ENCODE measurements at places on chromosomes 5 and 9.

- DNase-seq = no peak
These were observed 11.1 kb downstream of the ERGIC1 start for GRCh38 chr5:172845154-172845553.

DNA sequence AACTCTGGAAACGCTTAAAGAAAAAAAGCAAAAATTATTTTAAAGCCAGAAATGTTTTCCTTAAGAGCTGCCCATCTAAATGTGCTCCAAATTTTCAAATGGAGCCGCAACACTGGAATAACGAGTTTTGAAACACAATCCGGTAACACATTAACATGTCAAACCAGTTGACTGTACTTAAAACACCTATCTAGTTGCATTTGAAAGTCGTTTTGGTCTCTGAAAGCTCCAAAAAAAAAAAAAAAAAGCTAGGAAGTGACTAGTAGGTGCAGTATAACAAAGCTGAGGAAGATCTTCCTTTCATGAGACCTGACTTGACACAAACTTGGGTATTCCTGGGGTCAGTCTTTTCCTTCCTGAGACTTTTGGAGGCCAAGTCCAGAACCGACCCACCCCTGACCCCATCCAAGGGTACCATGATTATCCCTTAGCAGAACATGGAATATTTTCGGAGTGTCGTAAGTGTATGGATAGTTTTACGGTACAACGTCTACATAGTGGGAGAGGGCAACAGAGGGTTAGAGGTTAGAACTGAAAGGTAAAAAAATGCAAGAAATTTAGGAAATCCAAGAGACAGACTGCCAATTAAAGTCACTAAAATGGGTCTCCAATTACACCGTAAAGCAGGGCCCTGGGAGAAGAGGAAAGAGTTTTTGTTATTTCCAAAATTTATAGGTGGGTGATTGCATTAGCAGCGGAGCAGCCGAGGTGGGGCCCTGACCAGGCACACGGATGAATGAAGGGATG, 812 bp downstream of the CETN3 start:
- DNase-seq = no peak

- no peak for DNase-seq
These were observed 127.3 kb downstream of the NUDT12 start for GRCh38 chr5:103435136-103435889.

DNA sequence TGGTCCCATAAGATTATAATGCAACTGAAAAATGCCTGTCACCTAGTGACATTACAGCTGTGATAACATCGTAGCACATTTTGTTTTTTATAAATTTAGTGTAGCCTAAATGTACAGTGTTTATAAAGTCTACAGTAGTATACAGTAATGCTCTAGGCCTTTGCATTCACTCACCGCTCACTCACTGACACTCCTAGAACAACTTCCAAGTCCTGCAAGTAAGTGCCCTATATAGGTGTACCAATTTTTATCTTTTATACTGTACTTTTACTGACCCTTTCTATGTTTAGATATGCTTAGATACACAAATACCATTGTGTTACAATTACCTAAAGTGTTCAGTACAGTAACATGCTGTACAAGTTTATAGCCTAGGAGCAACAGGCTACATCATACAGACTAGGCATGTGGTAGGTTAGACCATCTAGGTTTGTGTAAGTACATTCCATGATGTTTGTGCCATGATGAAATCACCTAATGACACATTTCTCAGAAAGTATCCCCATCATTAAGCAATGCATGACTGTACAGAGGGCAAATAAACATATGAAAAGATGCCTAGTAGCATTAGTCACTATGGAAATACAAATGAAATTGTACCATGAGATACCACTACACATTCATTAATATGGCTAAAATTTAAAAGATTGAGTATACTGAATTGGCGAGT, 127.6 kb downstream of the TRPM6 start:
- DNase-seq = no peak

GRCh38 chr5:149584121-149584520, 2.8 kb downstream of the ARHGEF37 start:
- DNase-seq = no peak

DNA sequence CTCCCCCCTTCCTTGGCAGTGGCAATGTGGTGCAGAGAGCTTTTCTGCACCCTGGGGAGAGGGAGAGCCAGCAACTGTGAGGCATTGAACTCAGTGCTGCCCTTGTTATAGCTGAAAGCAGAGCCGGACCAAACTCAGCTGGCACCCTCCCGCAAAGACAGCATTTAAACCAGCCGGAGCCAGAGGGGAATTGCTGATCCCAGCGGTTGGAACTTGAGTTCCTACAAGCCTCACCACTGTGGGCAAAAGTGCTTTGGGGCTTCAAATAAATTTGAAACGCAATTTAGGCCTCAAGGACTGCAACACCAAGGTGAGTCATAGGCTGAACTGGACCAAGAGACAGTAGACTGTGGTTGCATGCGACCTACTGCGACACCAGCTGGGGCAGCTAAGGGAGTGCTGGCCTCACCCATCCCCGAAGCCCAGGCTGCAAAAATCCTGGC, 207.6 kb upstream of the CDKN2B start:
- DNase-seq = no peak

- no peak for DNase-seq
These were observed 77.6 kb upstream of the CEP78 start for GRCh38 chr9:78158286-78158685.

DNA sequence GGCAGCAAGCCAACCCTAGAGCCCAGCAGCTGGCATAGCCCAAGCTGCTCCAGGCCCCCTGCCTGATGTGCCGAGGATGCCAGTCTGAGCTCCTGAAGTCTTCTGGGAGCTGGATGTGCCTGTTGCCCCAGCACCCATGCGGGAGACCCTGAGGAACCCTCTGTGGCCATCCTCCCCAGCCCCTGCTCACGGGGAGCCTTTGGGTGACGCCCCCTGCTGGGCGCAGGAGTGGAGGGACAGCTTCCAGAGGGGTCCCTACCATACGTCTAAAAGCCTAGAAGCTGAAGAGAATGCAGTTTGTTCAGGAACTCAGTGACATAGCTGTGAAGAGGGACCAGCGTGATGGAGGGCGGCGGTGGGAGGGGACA, 33.1 kb upstream of the MVB12B start:
- no peak for DNase-seq

DNA sequence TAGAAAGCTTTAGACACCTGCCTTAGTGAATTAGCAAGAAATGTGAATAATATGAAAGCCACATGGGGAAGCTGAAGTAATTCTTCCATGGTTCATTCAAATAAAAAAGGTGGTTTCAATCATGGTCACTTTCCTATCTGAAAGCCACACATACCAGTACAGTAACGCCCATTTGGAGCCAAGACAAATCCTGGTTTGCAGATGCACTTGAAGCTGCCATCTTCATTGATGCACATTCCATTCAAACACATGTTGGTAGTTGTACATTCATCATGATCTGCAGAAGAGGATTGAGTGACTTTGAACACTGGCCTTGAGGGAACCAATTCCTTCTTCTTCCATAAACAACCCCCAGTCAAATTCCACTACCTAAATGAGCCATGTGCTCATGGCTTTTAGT, 161.5 kb downstream of the FBN2 start:
- no peak for DNase-seq

- no peak for DNase-seq
These were observed 35.0 kb downstream of the RASGEF1C start for GRCh38 chr5:180173875-180174586.

GRCh38 chr9:119634006-119634405, 264.8 kb upstream of the BRINP1 start:
- DNase-seq = no peak

GRCh38 chr5:114449860-114450421, 88.1 kb downstream of the KCNN2 start:
- DNase-seq = peak; percentile 51

- no peak for DNase-seq
These were observed 706.1 kb upstream of the PTPRD start for GRCh38 chr9:11318946-11319345.

DNA sequence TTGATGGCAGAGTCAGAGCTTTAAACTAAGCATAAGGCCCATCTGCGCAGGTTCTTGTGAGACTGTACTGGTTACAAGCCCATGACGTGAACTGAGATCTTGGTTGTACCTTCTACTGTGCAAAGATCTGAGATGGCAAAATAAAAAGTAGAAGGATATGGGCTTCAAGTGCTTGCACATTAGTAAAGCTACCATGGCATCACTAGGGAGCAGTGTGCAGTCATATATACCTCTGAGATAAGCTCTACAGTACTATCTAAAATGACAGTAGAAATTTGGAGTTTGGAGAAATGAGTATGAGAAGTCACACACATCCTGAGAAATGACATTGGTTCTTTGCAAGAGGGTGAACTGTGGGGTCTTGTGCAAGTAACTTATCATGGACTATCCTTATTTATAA, 408.2 kb upstream of the PRR16 start:
- DNase-seq = no peak

- peak; percentile 25 for DNase-seq
These were observed 1.3 kb downstream of the GABBR2 start for GRCh38 chr9:98707166-98708102.

GRCh38 chr9:129762985-129763926, 10.4 kb upstream of the PTGES start:
- DNase-seq = no peak

DNA sequence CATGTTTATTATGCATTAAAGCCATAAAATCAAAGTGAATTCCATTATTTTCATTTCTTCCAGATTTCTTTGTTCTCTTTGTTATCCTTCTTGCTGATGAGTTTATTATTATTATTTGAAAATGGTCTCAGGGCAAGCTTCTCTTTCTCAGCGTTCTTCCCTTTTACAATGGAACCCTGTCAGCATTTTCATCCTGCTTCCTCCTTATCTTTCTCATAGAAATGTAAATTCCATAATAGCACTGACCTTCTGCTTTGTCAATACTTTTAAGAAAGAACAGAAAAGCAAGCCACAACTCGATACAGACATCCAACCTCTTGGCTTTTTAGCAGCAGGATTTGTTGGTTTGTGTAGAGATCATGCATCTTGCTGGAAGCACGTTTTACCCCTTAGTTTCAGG, 114.0 kb upstream of the BASP1 start:
- DNase-seq = no peak

GRCh38 chr9:38017149-38017884, 51.7 kb downstream of the SHB start:
- DNase-seq = no peak

DNA sequence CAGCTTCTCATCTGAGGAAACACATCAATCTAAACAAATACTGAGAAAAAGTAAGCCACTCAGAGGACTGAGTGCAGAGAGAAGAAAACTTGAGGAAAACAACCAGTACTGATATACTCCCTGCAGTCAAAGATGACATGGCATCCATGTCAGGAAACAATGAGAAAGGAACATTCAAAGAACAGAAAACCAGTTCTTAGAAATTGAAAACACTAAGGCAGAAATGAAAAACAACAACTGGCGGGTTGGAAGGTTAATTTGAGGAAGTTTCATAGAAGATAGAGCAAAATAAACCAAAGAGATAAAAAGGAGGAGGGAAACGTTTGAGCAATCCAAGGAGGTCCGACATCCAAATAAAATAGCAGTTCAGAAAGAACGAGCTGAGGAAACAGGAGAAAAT, 475.2 kb downstream of the HINT1 start:
- no peak for DNase-seq

DNA sequence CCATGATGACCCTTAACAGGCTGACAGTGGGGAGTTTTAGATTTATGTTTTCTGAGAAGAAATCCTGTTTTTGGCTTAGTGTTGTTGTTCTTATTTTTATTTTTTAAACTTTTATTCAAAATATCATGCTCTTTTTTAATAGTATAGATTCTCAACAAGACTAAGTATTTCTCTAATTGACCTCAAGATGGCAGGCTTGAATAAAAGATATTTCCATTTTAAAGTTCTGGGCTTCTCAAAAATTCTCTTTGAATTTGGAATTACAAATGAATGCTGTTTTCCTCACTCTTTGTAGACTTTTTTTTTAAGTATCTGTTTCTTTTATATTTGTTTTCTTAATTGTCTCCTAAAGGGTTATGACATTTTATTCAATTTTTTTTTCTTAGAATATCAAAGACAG, 50.0 kb upstream of the SH3GL2 start:
- no peak for DNase-seq

GRCh38 chr9:131728546-131728910, 11.3 kb downstream of the RAPGEF1 start:
- DNase-seq = no peak

DNA sequence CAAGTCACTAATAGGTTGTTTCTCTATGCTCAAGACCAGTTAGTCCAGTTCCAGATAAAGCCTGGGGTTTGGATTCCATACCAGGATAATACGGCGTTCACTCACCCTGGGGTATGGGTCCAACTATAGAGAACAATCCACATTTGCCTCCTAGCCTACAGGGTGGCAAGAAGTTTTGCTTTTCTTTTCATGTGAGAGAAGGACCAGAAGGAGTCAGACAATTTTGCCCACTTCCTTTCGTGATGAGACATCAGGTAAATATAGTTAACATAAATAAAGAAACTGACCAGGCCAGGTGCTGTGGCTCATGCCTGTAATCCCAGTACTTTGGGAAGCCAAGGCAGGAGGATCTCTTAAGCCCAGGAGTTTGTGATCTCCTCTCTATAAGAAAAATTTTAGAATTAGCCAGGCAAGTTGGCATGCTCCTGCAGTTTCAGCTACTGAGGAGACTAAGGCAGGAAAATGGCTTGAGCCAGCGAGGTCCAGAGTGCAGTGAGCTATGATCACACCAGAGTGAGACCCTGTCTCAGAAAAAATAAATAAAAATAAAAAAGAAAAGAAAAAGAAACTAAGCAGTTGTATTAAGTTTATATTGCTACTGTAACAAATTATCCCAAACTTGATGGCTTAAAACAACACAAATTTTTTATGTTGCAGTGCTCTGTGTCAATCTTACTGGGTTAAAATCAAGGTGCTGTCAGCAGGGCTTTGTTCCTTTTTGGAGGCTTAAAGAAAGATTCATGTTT, 7.5 kb upstream of the REEP5 start:
- DNase-seq = no peak

DNA sequence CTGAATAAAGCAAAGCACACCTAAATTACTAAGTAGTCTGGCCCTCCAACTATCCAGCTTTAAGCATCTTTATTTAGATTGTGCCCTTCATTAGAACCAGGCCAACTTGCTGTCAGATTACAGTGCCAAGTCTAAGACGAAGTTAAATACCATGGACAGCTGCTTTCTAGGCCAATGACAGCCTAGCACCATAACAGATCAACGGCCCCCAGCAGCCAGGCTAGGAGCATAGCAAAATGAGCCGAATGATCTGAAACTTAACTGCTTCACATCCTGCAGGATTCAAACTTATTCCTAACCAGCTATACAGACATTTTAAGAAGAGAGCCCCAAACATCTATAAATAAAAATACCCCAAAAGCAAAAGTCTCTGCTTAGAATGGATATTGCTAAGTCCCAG, 6.8 kb downstream of the SLC24A2 start:
- DNase-seq = no peak

GRCh38 chr9:93896093-93896492, 59.1 kb downstream of the BARX1 start:
- DNase-seq = no peak

DNA sequence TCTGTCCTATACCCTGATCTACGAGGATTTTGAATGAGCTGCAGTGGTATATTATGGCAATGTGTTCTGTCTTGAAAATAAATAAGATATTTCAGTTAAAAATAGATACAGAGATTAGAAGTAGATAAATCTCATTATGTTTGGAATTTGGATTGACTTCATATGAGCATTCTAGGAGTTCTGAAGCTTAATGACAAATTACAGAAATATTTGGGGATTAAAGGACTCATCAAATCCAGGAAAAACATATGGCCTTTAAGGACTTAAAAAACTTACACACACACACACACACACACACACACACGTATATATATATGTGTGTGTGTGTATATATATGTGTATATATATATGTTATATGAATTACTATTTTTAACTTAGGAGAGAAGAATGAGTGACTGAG, 446.9 kb upstream of the CD180 start:
- DNase-seq = no peak

- DNase-seq = no peak
These were observed 22.9 kb upstream of the NREP start for GRCh38 chr5:111779922-111780292.
